NCI-H1048 (cell line): ENCODE measurements at places on chromosomes 2 and 18.

DNA sequence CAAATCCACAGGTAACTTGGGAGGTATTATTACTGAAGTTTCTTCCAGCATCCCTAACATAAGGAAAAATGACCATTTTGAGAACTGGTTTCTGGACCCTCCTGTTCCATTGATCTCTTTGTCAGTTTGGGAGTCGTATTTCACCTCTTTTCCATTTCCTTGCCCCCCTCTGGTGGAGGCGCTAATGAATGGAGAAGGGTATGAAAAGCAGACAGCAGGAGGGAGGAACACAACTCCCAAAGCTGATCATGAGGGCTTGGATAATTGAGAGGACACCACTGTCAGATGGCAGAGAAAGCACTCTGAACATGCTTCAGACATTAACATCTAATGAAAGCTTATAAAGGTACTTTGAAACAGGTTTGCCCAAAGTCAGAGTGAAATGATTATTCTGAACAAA, 56.6 kb upstream of the TLK1 start:
- no peak for DNase-seq

DNA sequence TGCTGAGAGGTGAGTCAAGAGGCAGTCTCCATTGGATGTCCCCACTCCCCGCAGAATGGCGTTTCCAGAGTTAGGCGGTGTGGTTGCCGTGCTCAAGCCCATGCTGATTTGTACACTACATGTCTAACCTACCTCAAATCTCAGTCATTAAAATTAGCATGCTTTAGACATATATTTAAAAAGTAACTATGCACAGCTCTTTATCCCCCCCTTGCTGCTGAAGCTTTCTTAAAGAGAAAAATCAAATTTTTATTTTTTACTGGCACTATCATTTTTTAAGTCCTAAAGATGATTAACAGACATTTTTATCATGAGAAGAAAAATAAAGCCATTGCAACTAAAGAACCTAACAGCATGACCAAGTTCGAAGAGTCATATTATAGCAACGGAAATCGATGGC, 42.9 kb downstream of the BOLA3 start:
- DNase-seq = no peak

- DNase-seq = no peak
Observed at GRCh38 chr2:29317077-29317517, 201.9 kb downstream of the CLIP4 start.

GRCh38 chr18:13474907-13475545, 251.3 kb downstream of the FAM210A start:
- DNase-seq = no peak

GRCh38 chr2:217691516-217691915, 311.3 kb downstream of the TNS1 start:
- DNase-seq = no peak

DNA sequence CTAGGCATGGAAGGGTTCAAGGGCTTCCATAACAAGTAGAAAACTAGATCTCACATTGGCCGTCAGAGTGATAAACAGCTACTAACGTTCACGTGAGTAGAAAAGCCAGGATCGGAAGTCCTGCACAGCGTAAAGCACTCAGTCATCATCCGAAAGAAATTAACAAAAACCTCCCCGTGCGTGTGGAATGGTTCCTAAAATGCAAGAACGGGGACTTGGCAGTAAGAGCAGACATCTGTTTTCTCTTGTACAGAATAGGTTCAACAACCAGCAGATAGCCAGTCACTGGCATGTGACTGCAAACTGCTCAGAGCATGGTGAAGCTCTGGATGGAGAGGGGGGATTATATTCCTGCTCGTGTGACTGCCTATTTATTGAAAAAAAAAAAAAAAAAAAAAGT, 106.9 kb upstream of the ITGB6 start:
- DNase-seq = no peak

DNA sequence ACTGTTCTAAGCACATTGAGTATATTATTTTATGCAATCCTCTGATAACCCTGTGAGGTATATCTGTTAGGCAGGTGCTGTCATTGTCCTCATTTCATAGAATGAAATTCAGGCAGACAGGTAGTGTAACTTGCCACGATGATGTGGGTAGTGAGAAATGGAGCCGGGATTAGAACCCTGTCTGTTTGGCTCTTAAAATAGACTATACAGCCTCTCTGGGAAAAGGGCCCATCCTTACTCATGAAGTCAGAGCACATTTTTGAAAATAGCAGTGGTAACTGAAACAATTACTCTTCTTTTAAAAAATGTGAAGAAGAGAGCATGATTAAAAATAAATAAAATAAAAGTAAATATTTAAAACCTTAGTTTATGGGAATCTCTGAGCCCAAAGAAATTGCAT, 23.0 kb downstream of the FAM171B start:
- no peak for DNase-seq

DNA sequence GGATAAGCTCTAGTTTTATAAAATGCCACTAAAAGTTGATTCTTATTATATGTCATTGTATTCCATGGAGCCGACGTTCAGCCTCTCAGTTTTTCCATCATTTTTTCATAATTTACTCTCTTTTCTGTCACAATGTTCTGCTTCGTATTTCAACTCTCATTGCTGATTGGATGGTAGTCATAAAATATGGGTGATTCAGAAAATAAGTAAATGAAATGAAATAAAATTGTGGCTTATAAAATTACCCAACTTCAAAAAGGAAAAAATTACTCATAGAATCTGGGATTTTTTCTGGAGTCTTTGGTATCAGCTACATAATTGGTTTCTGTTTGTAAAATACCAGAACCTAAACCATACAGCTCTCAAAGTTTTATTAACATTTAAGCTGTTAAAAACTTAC, 139.7 kb upstream of the ITGA4 start:
- DNase-seq = no peak

- no peak for DNase-seq
Observed at GRCh38 chr2:29767606-29768335, 153.6 kb downstream of the ALK start.

DNA sequence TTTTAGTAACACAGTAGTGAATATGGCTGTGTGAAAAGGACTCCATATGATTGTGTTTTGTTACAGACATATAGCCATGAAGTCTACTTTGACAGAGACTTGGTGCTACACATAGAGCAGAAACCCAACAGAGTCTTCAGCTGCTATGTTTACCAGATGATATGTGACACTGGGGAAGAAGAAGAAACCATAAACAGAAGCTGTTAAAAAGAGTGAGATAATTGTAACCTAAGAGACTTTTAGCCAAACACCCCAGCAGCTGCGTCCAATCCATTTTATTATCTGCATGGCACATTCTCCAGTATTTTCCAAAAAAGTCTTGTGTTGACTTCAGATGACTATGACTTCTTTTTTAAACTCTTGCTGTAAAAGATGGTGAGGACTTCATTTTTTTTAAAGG, 41.4 kb upstream of the CYBRD1 start:
- no peak for DNase-seq

DNA sequence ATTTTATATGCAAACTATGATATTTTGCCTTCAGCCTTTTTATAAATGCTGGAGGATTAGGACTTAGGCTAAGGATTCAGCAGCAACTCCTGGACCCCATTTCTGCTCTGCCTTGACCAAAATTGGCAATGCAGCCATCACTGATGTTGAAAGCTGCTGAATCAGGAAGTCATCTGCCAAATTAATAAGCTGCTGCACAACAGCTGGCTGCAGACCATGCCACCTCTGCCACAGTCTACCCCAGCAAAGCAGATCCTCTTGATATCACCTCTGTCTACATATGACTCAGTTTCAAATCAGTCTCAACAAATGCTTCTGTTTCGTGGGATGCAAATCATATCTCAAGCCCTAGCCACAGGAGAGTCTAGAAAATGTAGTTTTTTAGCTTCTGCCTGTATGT, 7.1 kb upstream of the SOS1 start:
- no peak for DNase-seq

DNA sequence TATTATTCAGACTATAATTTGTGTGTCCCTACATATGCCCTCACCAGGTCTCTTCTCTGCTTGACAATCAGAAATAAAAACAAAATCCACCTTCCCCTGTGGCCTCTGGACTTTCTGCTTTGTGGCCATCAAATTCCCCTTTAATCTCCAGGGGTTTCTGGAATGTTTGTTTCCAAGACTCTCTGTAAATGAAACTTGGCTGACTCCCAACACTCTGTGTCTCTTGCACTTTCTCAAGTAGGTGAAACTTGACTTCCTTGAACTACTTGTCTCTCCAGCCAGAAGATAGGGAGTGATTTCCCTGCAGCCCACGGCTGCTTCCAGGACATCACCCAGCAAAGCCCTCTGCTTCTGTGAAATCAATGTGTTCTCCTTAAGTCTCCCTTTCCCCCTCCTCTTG, 54.1 kb upstream of the AQP4 start:
- DNase-seq = no peak

GRCh38 chr18:50715919-50716318, 103.9 kb downstream of the MRO start:
- DNase-seq = no peak

- DNase-seq = no peak
Observed at GRCh38 chr2:123127236-123127635, 897.9 kb upstream of the CNTNAP5 start.

GRCh38 chr2:232885264-232885961, 15.3 kb downstream of the SNORC start:
- no peak for DNase-seq

DNA sequence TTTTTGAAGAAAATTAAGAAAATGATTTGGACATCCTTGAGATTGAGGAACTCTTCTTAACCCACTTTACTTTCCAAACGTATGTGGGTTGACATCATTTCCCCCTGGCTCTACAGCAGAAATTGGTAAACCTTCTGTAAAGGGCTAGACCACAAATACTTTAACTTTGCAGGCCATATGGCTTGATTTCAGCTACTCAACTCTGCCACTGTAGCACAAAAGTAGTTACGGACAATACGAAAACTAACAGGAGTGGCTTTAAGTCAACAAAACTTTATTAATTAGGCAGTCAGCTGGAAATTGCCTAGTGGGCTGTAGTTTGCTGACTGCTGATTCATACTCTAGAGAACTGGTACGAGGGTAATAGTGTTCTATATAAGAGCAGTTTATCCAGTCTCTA, 83.2 kb upstream of the DTNB start:
- no peak for DNase-seq

- no peak for DNase-seq
Observed at GRCh38 chr2:223591596-223591995, 10.6 kb downstream of the SCG2 start.

- DNase-seq = no peak
Observed at GRCh38 chr18:55275039-55275901, 312.7 kb downstream of the TCF4 start.

DNA sequence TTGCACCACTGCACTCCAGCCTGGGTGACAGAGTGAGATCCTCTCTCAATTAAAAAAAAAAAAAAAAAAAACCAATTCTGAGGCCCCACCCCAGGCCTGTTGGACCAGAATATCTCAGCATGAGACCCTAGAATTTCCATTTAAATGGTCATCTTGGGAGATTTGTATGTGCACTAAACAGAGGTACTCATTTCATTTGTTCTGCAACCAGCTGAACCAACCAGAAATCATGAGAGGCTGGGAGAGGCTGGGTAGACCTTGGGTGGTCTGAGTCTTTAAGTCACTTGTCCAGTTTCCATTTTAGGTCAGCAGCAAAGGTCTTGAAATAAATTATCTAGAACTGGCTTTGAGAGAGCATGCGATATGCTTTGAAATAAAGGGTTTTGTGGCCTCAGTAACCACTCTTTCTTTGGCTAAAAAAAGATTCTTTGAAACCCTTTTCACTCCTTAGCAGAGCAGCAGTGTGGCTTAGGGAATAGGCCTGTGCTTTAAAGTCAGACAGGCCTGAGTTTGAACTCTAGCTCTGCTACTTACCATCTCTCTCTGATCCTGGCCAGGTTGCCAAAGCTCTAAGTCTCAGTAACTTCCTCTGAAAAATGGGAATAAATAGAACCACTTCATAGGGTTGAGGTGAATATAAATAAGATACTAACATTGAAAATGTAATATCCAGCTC, 52.6 kb downstream of the QPCT start:
- no peak for DNase-seq

DNA sequence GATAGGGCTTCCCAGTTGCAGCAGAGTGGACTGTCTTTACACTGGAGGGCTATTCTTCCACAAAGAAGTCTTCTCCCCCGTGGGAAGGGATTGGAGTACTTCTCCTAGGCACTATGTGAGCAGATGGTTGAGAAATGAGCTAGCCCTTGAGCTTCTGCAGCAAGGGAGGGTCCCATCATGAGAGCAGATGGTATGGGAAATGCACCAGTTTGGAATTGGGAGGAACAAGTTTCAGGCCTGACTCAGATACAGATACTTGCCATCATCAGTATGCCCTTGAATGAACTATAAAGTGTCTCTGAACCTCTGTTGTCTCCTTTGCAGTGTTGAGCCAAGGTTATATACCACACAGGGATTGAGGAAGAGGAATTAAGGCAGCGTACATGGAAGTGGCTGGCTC, 757.4 kb downstream of the RNF144A start:
- DNase-seq = no peak

DNA sequence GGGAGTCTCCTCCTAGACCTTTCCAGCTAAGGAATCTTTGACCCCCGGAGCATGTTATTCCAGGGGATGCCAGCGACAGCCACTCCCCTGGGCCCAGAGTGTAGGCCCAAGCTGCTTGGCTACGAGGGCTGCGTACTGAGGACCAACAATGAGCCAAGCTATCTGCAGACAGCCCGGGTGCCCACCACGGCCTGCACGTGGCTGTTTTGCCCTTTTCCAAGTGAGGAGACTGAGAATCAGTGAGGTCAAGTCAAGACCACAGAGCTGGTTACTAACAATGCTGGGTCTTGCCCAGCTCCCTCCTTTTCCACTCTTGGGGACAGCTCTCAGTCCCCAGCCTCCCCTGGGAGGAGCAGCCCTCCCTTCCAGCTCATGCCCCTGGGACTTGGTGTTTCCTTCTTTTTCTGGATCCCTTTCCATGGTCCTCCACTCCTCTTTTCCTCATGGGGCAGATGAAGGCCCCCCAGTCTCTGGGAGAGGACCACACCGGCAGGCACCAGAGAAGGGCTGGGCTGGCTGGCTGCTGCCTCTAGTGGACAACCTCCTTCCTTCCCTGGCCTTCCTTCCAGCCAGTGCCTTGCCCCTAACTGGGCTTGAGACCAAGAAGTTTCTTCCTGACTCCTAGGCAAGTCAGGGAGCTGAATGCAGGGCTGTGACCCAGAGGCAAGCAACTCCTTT, 550 bp upstream of the MALL start:
- no peak for DNase-seq
